H1 (cell line): ENCODE measurements at places on chromosomes 5 and 9. TPM values are rescaled to one million over a fixed set of nuclear protein-coding genes. Genes with fewer than 3 reads are reported as not detected.

Gene IL3
- not detected in 2 replicates for total RNA-seq

Gene PRSS3
- not detected in 2 replicates for total RNA-seq

Gene NR5A1
- 0.42 and 0.58 TPM in 2 replicates for total RNA-seq

DNA sequence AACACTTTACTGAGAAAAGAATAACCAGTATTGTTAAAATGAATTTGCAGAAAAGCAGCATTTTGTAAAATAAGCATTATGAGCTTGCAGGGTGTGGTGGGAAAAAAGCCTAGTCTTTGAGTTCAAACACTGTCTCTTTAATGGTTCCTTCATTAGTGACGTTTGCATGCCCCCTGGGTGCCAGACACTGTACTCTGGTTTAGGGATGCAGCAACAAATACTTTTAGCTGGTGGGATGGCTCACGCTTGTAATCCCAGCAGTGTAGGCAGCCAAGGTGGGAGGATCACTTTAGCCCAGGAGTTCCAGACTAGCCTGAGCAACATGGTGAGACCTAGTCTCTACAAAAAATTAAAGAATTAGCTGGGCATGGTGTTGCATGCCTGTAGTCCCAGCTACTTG, 62.3 kb downstream of the MAST4 start:
- DNase-seq = no peak
